ENCODE measurements at places on chromosomes 1 and 21.

DNA sequence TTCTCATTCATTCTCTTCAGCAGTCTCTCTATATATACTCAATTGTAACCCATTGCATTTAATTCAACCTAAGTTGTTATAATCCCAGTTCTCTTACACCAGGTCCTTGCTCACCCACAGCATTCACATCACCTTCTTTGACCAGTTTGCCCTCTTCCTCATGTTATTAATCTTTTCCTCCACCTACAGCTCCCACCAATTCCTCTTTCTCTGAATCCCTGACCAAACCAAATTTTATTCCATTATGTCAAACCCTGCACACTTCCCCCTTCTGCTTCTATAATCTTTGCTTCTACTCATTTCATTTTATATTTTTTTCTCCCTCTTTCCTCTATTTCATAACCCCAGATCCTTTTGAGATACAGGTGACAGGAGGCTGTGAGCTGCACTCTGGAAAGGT is 1.4 kb downstream of the CD1A start:
- DNase-seq = no peak

DNA sequence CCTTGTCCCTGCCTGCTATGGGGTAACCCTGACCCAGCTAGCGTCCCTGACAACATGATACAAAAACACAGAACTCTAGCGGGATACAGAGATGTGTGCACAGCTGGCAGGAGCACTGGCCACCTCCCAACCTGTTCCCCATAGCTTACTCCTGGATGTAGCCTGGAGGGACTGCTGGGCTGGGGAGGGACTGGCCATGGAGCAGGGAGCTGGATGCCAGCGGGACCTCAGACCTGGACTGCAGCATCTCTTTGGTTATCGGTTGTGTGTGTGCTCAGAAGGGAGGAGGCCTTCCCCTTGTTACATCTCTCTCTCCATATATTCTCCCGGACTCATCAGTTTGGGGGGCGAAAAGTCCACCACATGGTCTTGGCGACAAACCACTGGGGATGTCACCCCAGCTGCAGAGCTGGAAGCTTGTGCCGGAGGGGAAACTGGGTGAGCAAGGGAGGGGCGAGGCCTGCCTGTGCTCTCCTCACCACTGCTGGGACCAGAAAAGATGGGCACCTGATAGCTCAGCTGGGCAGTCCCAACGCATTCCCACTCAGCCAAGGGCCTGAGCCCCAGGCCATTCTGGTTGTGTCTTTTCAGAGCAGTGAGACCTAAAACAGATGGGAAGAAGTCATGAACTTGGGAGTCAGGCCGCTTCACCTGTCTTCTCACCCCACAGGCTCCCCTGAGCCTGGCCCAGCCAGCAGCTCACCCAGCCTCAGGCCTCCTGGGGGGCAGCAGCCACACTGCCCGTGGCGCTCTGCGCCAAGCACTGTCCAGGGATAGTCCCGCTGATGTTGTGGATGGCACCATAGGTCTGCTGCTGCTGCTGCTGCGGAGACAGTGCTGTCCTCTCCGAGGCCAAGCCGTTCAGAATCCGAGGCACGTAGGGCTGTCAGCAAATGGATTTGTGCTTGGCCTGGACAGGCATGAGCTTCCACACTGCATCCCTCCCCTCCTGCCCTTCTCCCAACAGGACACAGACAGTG is 35.6 kb downstream of the TMEM63A start:
- no peak for DNase-seq

- no peak for DNase-seq
These were observed 9.4 kb downstream of the POFUT2 start for GRCh38 chr21:45278156-45278911.

DNA sequence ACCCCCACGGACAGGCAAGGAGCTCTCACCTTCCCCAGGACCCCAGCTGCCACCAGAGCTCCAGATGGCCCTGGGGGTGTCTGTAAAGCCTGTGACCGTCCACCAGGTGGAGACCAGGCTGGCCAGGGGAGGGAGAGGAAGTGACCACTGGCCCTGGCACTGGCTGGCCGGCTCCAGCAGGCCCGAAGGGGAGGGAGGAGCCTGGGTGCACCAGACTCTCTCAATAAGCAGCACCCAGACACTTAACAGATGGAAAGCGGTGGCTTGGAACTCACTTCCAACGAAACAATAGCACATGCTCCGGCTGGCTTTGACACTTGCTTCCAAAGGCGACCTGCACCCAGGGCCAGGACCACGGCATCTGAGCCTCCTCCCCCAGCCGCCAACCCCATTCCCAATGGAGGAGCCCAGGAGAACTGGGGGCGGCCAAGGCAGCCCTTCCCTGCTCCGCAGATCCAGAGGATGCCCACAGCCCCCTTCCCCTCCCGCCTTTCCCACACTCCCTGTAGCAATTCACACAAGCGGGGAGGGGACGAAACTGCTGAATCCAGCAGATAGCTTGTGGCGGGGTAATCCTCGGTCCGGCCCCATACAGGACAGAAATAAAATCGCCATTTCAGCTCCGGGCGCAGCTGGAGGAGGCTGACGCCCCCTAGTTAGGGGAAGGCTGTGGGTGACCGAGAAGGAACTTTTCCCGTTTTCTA is 742 bp upstream of the PDE9A start:
- no peak for DNase-seq

GRCh38 chr1:5390504-5390903 is 601.7 kb downstream of the NPHP4 start:
- DNase-seq = peak; percentile 26

- DNase-seq = no peak
These were observed 176.9 kb downstream of the NEK7 start for GRCh38 chr1:198333744-198334143.

- DNase-seq = no peak
These were observed 13.1 kb upstream of the VAMP4 start for GRCh38 chr1:171754971-171755370.

DNA sequence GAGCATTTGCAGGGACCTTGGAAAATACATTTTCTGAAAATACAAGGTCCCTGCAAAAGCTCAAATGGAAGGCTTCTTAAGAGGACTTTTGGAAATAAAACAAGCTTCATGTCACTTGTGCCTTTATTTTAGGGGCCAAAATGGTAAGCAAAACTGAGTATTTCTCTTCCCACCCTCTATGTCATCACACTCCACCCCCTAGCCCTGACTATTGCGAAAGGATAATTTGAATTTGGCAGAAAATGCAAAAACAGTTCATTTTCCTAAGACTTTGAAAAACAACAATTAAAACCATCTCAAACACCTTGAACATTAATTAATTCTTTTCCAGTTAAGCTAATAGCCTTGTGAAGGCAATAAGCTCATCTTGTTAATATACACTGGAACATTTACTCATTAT is 201.7 kb downstream of the TM2D1 start:
- DNase-seq = no peak

DNA sequence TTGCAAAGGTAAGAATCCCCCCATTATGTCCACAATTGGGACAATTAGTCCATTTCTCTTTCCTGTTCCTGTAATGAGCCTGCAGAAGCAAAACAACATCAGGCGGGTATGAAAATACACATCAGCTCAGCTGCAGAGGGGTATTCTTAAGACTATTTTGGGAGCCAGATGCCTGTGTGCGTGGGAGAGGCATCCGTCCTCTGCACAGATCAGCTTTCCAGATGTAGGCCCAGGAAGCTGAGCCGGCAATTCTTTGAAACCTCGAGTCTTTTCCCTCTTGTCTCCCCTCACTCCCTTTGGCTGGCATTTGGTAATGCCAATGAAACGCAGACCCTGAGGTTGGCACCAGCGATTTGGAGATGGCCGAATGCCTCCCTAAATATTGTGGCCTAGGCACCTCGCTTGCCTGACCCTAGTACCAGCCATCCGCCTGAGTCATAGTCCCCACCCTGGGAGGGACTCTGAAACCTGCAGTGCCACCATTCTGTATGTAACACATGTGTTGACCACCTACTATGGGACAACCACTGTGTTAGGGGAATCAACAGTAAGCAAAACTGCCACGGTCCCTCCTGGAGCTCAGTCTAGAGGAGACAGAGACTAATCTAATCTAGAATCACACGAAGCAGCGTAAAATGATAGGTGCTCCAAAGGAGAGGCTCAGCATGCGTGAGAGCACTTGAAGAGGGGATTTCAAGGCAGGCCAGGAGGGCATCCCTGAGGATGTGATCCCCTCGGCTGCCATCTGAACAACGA is 603.0 kb downstream of the MATN1 start:
- no peak for DNase-seq

DNA sequence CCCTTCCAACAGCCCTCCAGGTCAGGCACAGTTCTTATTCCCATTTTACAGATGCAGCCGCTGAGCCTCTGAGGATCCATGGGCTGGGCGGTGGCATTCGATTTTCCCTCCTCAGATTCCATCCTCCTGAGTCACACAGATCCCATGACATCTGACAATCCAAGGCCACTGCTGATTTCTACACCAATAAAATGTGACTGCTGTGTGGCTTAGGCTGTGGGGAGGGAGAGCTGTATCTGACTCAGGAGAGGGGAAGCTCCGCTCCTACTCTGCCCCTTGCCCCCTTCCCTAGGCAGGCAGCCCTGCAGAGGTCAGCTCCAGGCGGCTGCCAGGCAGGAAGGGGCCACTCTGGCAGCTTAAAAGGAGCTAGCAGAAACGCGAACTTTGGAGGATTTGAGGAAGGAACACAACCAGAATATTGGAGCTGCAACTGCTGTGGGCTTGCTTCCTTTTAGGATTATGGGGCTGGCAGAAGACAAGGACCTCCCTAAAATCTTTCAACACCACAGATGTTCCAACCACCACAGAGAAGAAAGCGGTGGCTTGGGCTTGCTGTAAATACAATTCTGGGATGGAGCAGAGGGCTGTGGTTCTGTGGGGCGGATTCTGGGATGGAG is 50.0 kb downstream of the MRPL37 start:
- DNase-seq = no peak

DNA sequence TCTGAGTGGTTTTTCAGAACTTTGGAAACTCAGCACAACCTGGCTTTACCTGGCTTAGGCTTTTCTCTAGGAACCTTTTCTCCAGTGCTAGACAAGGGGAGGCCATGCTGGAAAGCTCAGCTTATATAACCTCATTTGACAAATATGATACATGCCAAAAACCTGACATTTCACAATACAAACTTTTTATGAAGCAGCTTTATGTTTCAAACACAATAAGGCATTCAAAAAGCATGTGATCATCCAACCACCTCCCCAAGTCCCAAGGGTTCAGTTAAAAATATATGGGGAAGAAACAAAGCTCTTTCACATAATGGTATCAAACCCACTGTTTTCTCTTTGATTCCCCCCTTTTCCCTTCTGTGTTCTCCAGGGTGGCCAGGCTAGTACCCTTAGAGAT is 63.7 kb downstream of the ZC3H11B start:
- no peak for DNase-seq

DNA sequence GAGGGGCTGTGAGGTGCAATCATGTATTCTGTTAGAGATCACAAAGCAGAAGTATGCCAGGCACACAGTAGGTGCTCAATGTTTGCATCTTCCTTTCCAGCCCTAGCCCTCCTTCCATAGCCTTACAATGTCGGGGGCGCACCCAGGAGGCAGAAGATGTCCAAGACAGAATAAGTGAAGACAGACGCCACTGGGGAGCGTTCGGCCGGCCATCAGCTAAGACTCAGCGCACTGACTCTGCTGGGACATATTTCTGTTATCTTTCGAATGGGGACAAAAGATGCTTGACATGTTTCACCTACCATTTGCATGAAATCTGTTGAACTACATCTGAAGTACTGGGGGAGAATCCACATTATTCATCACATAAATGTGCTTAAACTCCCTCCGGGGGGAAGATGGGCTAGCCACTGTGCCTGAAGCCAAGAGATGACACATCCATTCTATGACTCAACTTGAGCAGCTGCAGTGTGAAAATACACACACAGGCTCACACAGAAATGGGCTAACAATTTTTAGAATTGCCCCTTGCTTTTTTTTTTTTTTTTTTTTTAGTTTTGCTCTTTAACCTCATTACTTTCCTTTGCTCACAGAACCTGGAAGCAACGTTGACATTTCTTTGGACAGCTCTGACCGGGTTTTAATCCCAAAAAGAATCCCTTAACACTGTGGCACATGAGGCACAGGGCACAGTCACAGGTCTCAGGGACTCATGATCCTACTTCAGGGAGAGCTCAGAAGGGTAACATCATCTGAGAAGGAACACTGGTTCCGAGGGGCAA is 7.9 kb downstream of the TIAM1 start:
- DNase-seq = peak; percentile 53

- DNase-seq = peak; percentile 74
These were observed 28.4 kb upstream of the C1orf159 start for GRCh38 chr1:1144122-1144842.

GRCh38 chr1:213883618-213884017 is 104.2 kb upstream of the PROX1 start:
- DNase-seq = no peak

GRCh38 chr1:182633657-182634281 is 29.6 kb upstream of the RGS16 start:
- no peak for DNase-seq

- no peak for DNase-seq
These were observed 59.2 kb downstream of the WDR64 start for GRCh38 chr1:241711326-241711725.

GRCh38 chr1:194929357-194929756 is 1678.9 kb downstream of the KCNT2 start:
- DNase-seq = no peak

DNA sequence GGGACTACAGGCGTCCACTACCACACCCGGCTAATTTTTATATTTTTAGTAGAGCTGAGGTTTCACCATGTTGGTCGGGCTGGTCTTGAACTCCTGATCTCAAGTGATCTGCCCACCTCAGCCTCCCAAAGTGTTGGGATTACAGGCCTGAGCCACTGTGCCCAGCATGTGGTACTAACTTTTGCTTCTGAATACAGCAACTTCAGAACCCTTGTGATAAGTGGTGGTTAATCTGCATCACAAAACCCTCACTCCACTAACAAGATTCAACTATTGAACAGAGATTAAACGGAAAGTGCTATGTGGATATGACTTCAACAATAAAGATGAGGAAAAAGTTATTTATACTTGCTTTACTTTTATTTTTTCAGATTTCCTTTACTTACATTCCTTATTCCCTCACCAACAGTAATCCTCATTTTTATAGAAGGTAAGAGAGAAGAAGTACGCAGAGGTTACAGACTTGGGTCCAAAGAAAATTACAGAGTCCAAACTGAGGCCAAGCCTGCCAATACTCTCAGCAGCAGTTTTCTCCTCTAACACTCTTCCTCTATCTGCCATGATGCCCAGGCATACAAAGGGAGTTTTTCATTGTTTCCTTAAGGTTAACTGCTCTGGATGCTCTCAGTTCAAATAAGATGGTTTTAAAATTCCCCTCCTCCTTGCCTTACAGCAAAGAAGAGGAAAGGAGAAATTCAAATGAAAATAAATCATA is 44.3 kb downstream of the SLC16A1 start:
- DNase-seq = no peak

GRCh38 chr21:39613041-39613934 is 548 bp downstream of the B3GALT5 start:
- DNase-seq = no peak

DNA sequence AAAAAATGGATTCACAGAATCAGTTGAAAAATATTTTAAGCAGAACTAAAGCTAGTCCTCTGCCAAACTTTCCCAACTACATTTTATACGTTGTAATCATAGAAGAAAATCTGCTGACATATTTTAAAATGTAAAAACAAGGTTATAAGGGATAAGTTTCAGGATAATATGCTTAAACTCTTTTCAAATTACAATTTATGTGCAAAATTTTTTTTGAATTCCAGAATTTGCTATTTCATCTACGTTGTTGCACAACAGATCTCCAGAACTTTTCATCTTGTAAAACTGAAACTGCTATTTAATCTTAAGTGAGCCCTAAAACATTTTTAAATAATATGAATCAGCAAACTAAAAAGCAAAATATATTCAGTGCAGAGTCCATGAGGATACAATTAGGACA is 5.9 kb downstream of the EDEM3 start:
- no peak for DNase-seq

- no peak for DNase-seq
These were observed 43.9 kb upstream of the TSPEAR start for GRCh38 chr21:44755227-44755626.

Measured in stimulated activated CD4-positive, alpha-beta T cell treated with anti-CD3 and anti-CD28 coated beads, Interleukin-15, amount 100 ng/mL, for 24 hours (primary cell).